CD4-positive, alpha-beta T cell treated with Interleukin-6 at 100 ng/mL for 8 hours (primary cell): ENCODE measurements at places on chromosomes 5 and 9.

- DNase-seq, result no peak
Measured at GRCh38 chr5:156479849-156480248, 152.9 kb downstream of the SGCD start.

GRCh38 chr5:113660206-113660605, 146.7 kb downstream of the YTHDC2 start:
- no peak for DNase-seq

GRCh38 chr5:154995679-154996078, 17.9 kb upstream of the KIF4B start:
- DNase-seq, result no peak

DNA sequence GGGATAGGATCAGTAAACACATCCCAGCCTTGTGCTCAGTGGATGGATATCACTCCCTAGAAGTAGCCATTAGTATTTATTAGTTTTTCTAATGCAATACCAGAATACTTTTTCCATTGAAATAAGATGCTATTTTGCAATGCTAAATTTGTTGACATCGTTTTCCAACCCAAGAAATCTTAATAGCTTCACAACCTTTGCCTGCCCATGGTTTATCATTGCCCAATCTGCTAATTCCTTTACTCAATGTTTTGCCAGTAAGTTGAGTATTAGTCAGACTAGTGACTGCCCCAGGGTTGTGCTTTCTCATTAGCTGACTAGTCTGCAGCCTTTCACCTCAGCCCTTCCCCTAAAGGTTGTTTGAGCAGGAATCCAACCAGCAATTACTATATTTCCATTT, 62.9 kb downstream of the NREP start:
- no peak for DNase-seq

- no peak for DNase-seq
Measured at GRCh38 chr5:78734094-78734845, 85.7 kb upstream of the LHFPL2 start.

DNA sequence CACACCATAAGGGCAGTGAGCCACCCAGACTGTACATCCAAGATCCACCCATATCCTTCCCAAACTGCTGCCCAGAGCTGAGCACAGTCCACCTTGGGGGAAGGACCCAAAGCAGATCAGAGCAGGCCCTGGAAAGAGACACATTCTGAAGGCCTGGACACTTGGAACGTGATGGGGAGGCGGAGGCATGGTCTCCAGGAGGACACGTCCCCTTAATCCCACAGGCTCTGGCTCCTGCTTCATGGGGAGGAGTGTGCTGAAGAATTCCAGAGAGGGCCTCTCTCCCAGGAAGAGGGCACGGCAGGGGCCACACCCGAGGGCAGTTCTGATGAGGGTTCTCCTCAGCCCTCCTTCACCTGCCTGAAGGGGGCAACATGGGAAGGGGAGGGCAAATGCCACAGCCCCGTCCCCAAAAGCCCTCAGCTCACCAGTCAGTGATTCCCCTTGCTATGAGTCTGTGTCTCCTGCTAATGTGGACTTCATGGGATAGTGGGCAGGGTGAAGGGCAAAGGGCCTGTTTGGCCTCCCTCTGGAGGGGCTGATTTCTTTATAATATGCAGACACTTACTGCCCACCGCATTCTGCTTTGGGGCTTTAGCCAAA, 276.8 kb downstream of the ENC1 start:
- no peak for DNase-seq

DNA sequence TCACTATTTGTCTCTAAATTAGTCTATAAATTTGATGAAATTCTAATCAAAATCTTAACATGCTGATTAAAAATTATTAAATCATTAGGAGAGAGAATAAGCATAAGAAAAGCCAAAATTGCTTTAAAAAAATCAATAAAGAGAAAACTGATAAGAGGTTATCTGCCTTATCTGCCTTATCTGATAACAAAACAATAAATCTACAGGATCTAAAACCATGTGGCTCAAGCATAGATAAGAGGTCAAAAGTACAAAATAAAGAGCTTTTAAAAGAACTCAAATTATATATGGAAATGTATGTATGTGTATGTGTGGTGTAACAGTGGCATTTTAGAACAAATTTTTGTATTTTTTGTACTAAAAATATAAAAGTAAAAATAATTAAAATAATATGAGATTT, 18.6 kb downstream of the TRIM14 start:
- no peak for DNase-seq
